ENCODE measurements at places on chromosomes 2 and 18. TPM values are rescaled to one million over a fixed set of nuclear protein-coding genes. Genes with fewer than 3 reads are reported as not detected.

DNA sequence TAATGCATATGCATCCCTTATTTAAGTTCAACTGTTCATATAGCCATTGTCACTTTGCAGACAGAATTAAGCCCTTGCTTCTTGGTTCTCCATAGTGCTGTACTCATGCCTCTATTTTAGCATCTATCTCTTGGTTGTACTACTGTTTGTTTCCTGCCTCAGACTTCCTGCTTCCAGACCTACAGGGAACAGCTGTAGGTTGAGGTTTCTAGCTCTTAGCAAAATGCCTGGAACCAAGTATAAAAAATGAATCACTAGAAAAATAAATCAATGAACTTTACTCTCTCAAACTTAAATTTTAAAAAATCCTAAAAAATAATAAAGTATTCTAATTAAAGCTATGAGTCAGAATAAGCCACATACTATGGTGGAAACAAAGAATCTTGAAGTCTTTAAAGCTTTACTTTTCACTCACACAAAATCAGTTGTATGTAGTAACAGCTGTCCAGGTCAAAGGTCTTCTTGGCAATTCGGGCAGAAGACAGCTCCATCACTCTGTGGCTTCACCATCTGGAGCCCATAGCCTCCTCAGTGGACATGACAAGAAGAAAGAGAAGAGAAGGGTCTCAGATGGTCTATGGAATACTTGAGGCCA is 1228.1 kb upstream of the GYPC start:
- no peak for DNase-seq

LYPD6B gene
- total RNA-seq, result 0.38 TPM

- no peak for DNase-seq
These were observed 37.1 kb downstream of the COLEC12 start for GRCh38 chr18:463403-463802.

DNA sequence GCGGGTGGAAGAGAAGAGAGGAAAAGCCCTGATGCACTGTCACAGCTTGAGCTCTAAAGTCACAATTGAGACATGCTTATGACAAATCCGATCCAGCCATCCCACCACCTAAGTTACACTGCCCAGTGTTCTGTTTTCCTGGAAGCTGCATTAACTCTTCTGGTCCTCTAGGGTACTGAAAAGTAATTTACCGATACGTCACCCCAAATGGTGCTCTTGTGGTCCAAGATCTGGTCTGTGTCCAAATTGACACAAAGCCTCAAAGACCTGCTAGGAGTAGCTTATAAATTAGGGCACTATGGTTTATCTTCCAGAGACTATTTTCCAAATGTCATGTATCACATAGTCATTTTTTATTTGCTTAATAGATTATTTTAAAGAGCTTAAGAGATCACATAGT is 186.7 kb upstream of the ETAA1 start:
- no peak for DNase-seq

YES1 gene
- 85.0 TPM for total RNA-seq

- no peak for DNase-seq
These were observed 161.1 kb downstream of the LAMA1 start for GRCh38 chr18:6956495-6956894.

TM4SF20 gene
- total RNA-seq, result 0.99 TPM

DNA sequence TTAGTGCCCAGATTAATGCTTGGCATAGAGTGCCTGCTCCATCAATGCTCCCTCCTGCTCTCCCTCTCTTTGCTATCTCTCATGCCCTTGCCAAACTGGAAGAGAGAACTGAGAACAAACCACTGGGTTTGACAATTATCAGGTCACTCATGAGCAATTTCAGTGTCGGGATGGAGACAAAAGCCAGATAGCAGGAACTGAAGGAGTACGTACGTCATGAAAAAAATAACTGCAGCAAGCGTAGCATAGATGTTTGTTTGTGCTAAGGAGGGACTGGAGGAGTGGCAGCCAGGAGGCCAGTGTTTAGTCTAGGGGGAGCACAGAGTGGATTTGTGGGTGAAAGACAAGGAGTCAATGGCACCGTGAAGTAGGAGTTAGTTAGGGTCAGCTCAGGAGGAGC is 113.3 kb downstream of the POLE4 start:
- DNase-seq, result no peak

DNA sequence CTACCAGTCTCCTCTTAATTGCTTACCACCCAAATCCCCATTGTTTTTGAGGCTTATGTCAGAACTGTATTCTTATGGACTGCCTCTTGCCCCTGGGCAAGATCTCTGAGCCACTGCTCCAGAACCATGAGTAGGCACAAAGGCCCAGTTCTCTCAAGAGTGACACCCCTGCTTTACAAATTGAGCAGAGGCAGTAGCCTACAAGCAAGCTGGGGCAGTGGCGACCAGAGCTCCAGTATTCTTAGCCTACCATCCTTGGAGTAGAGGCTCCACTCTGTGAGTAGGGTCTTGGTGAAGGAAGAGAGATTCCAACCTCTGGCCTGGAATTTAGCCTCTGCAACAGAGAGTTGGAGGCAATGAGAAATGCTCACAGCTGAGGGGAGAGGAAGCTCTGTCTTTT is 36.5 kb downstream of the WDR75 start:
- no peak for DNase-seq
